Amniotic epithelial cell (primary cell): ENCODE measurements at places on chromosomes 4 and X.

GRCh38 chr4:54669831-54670230 lies 12.1 kb downstream of the KIT start:
- no peak for DNase-seq

DNA sequence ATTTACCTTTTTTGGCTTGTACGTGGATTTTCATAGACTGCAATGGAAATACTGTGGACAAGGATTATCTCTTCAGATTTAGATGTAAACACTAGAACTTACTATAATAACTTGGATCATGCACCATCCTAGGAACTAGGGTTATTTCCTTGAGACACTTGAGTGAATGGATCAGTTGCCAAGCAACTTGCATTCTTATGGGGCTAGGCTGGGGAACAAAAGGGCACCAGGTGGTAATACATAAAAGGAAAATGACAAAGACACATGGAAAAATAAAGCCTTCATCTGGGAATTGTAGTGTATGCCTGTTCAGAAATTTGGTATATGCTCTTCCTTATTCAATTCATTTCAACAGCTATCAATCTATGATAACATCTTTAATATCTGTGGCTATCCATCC lies 247.1 kb downstream of the SPRY1 start:
- no peak for DNase-seq

GRCh38 chrX:18368402-18368801 lies 13.9 kb upstream of the SCML2 start:
- no peak for DNase-seq

DNA sequence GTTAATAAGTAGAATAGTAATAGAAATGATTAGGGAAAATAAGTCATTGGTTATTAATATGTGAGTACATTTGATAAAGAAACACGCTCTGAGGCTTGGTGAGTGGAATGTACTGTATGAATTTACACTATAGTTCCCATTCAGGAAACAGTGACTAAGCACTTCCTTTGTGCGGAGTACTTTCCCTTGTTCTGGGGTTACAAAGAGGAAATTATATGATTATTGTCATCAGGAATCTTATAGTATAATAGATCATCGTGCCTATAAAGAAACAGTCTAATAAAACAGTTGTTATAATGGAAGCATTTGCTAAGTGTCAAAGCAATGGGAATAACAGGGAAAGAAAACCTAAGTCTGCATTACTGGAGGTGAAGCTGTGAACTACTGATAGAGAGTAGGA lies 138.0 kb downstream of the RPA4 start:
- peak; percentile 19 for DNase-seq

DNA sequence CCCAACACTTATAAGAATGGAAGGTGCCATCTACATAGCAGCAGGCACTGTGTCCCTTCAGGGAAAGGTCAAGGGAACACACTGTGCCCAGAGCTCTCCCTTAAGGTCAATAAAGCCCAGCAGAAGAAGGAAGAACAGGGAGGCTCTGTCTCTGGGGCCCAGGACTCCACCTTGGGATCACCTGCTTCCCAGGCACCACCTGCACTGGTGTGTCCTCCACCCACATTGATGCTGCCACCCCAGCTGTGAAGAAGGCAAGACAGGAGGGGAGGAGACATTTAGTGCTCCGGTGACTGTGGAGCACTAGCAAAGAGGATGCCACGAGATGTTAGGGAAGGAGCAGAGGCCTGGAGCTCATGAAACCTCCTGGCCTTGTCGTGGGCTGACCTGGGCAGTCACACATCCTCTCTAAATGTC lies 53.4 kb downstream of the FHDC1 start:
- DNase-seq: no peak

GRCh38 chr4:158255727-158256324 lies 45.5 kb downstream of the TMEM144 start:
- DNase-seq: peak; percentile 53

GRCh38 chrX:15930585-15930984 lies 76.0 kb upstream of the AP1S2 start:
- DNase-seq: peak; percentile 28

DNA sequence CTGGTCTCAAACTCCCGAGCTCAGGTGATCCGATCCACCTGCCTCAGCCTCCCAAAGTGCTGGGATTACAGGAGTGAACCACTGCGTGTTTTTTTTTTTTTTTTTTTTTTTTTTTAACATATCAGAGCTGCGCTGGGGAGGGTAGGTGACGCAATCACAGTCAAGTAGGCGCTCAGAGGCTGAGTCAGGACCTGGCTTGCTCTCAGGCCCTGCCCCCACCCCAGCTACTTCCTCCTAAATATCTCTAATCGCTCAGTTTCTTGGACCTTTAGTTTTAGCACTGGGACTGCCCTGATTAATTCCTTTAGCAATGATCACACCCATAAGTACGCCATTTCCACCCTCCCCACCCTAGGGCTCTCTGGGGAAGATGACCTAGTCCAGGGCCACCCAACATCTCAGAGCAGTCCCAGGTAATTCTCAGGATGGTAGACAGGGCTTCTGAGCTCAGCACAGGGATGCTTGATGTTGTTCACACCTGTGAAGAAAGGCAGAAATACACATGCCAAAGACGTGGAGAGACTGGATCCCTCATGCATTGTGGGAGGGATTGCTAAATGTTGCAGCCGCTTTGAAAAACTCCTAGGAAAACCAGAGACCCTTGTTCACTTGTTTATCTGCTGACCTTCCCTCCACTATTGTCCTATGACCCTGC lies 50.2 kb downstream of the DDX3X start:
- DNase-seq: peak; percentile 81

DNA sequence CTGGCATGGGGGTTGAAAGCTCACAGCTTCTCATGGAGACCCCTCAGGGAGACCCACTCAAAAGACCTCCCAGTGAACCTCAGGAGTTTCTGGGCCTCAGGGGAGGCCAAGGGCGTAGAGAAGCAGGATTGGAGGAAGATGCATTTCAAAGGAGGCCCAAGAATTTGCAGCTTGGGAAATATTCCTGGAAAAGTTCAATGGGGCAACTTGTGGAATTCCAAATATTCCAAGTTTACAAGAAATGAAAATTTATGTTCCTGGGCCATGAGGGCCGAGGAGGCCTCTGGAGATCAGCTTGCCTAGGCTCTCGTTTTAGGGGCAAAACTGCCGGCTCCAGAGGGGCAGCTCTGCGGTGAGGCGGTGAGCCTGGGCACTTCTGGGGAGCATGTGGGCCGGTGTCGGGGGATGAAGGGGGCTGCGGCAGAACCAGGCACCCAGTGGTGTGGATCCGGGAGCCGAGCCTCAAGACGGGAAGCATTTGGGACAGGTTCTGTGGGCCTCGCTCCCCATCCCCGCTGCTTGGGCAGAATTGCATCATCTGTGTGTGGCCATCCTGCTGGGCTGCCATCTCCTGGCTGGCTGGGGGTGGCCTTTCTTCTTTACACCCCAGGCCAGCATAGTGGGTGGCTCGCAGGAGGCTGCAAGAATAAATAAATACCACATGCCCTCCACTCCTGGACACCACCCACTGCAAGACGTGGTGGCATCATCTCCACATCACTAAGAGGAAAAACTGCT lies 54.6 kb upstream of the GPR78 start:
- peak; percentile 81 for DNase-seq

DNA sequence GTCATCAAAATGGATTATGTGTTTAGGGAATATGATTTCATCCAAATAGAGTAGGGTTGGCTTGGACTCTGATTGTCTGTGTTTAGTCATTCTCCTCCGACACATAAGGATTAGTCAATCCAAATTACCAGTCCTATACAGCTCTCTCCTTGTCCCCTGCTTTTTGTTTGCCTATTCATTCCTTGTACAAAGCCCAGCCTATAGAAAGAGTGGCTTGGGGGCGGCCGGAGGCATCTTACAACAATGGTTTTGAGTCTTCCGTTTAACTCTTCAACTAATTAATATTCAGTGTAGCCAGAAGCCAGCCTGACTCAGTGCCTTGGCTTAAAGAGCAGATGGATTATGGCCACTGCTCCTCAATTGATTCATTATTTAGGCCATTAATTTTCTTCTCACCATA lies 796.6 kb upstream of the POU3F4 start:
- no peak for DNase-seq

GRCh38 chrX:1658071-1658491 lies 43.2 kb downstream of the ASMT start:
- DNase-seq: no peak

DNA sequence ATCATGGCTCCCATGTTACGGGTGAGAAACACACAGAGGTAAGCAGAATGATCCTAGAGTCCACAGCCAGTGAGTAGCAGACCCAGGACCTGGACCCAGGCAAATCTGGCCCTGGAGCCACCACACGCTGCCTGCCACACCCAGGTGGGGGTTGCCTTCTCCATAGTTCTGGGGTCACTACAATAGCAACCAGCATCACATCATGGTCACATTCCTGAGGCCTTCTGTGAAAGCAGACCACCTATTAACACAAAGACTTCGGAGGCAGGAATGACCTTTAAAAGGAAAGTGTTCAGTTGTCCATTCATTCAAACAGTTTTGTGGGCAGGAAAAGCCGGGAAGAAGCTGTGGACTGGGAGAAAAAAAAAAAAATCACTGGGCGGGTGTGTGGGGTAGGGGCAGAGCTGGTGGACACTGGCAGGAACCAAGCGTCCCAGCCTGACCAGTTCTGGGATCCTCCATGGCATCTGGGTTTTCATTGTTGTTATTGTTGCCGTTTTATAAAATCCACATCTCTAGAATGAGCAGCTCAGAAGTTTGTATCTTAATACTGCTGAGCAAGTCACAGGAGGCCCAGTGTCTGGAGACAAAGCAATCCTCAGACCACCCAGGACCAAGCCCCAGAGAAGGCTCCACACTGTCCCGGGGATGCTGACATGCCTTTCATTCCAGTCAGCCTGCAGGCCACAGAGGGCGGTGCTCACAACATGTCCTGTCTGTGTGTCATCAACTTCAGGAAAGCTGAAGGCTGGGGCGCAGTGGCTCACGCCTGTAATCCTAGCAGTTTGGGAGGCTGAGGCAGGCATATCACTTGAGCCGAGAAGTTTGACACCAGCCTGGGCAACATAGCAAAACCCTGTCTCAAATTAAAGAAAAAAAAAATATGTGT lies 67.0 kb downstream of the SEL1L3 start:
- peak; percentile 81 for DNase-seq

DNA sequence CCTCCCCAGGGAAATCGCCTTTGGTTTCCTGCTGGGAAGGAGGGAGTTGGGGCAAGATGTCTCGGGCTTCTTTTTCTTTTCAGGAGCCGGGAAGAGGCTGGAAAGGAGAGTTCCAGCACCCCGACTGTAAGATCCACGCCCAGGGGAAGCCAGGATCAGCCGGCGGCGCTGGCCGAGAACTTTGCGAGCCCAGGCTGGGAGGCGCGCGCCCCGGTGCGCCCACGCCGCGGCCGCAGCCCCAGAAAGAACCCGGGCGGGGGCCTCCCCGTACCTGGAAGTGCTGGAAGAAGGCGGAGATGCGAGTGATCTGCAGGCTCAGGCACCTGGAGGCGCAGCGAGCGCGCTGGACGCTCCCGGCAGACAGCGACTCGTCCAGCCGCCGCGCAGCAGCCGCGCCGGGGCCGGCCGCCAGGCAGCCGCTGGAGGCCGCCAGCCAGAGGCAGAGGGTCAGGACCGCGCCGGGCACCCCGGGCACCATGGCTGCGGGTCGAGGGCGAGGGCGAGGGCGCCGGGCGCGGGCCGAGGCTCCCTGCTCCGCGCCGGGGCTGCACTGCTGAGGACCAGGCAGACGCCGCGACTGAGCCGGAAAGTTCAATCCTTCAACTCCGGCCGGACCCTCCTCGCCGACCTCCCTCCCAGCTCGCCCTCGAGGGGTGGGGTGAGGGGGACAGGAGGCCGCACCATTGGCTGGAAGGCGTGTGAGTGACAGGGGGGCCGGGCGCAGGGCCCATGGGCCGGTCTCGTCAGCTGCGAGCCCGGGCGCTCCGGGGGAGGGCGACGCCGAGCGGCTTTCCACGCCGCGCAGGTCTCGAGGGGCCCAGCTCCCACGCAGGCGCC lies at the start of gene ANOS1:
Gene ANOS1, minus strand, starts transcription at position 579 of the 837 bp plus-strand sequence. Its CDS starts 101 bp downstream, at position 478.
- peak; percentile 42 for DNase-seq

DNA sequence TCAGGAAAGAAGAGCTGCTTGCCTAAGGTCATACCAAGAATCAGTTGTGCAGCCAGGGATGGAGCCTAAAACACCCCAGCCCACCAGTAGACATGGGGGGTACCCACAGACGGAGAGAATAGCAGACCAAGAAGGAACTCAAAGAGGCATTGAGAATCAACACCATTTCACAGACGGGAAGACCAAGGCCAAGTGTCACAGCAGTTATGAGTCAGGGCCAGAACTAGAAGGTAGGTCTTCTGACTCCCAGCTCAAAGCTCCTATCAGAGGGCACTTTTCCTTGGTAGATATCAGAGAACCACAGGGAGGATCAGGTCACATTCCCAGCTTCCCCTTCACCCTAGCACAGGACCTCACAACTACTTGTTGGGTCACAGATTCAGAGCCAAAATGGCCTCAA lies 14.5 kb downstream of the OTUD5 start:
- no peak for DNase-seq

DNA sequence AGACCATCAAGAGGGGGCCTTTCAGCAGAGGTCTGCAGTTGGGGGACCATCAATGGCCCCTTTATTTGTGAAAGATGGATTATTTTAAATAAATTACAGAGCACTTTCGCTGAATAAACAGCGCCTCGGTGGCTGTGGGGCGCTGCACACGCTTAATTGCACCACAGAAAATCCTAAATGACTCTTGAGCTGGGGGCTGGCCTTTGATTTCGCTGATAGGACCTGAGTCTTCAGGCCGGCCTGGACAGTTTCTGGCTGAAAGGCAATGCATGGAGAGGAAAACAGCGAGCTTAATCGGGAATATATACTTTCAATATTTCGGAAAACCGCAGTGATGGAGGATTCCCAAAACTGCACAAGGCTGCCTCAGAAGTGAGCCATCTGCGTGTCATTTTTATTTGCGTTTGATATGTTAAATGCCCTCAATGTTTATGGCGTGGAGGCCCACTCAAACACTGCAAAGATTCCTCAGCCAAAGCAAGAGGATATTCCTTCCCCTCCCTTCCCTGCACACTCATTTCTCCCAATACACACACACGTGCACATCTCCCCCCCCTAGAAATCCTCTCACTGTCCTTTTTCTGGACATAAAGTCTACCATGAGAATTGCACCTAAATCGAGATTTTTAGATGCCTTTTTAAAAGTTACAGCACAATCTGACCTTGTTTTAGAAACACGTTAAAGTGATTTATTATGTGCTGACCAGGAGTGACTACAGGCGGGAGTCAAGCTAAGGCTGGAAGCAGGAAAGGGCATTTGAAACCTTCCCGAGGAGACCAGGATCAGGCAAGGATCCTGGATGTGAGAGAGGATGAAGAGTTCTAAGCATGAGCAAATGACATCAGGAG lies 340.7 kb downstream of the RAB28 start:
- DNase-seq: no peak

DNA sequence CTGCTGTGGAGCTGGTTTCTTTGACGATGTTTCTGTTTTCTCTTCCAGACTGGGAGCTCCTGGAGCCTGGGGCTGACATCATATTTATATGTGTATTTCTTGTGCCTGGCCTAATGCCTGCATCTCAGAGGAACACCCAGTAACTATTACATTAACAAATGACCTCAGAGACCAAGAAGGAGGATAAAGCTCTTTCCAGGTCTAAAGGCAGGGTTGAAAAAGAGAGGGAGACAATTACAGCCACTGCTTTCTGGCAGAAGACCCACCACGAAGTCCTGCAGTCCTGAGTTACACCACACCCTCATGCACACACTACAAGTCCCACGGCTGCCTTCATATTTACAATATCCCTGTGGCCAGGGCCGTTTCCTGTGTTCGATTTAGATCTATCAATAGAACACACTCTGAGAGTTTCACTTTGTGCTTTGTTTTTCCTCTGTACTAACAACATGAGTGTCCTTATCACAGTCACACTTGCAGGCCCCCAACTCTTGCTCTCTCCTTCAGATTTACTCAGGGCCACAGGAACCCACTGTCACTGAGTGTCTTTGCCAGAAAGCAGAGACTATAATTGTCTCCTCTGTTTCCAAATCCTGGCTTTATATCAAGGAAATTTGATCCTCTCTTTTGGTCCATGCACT lies 535.5 kb downstream of the MID1IP1 start:
- DNase-seq: no peak
